ENCODE measurements at places on chromosomes 4 and X.

DNA sequence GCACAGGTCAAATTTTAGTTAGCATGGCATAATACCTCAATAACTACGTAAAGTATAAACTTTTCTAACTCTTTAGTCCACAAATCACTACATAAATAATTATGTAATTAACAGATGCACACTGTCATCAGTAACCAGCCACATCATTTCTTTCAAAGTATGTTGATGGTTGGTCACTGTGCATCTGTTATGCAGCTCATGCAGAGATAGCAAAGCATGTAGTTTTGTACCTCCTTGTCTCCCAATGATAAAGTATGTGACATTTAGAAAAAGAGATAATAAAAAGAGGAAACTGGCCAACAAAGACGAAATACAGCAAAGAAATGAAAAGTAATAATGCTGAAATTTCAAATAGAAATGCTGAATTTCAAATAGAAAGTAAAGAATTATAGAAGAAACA, 2.9 kb downstream of the LAMTOR3 start:
- ATAC-seq, result no peak

GRCh38 chr4:79651456-79651855, 243.4 kb upstream of the GK2 start:
- ATAC-seq, result peak; percentile 45

DNA sequence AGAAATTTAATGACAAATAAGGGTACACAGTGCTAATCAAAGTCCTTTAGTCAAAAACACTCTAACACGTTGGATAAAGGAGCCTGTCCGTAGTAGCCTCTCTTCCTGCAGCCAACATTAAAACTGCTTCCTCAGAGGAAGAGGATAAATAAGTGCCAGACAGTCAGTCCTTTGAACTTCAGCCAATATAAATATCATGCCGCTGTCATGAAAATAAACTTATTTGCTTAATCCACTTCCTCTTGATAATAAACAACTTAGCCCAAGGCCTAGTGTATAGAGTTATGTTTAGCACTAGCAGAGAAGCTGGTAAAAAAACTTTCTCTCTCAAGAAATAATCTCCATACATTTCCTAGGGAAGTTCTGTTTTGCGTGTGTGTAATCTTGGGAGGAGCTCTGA, 196.7 kb downstream of the HS3ST1 start:
- no peak for ATAC-seq

GRCh38 chr4:124414276-124415040, 298.1 kb downstream of the ANKRD50 start:
- peak; percentile 69 for ATAC-seq

DNA sequence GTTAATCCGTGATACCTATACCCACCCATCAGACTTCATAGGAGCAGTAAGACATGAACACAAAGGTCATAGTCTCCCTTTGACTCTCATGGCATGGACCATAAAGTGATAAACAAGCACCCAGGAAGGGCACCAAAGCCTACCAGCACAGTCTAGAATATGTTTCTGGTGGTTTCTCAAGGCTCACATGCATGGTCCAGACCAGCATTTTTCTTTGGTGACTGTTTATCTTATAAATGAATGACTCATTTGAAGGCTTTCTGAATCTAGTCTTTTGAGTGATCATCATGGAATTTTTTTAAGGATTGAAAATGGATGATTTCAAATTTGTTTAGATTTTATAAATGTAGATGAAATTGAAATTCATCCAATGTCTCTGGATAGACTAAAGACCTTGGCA, 32.0 kb upstream of the AMELX start:
- peak; percentile 85 for ATAC-seq

DNA sequence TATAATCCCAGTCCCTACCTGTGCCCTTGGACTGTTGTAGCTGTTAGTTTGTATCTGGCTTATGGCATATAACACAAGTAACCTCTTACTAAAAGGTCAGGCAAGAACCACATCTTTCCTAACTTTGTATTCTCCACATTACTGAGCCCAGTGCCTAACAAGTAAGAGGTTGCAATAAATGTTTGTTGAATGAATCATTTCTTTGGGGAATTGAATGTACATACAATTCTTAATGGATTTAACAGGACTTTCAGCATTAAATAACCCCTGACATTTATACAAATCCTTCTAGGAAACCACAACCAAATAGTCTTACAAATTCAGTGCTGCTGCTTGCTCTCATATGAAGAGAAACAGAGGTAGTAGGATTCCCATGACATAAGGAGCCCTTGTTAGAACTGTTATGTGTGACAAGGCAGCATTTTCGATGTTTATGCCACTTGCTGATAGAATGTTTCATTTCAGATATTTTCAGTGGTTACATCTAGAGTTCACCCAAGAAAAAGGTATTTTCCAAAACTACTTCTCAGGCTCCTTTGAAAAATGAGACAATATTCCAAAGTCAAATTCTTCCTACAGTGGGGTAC, 62.0 kb downstream of the MBNL3 start:
- no peak for ATAC-seq

DNA sequence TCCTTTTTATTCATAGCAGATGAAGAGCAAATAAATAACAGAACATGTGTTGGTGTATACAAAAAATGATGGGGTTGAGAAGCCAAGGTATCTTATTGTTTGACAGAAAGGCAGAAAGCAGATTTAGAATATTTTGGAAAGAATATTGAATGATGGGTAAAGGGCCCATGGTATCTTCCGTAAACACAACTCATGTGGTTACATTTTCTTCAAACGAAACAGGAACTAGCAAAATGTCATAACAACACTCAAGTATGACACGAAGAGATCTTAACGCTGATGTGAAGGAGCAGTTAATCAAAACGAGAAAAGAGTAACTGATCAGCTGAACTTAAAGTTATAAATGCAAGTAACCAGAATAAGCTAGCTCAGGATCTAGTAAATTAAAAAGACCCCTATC, 195.7 kb upstream of the GK2 start:
- no peak for ATAC-seq

All from SK-N-SH treated with all-trans-retinoic acid at 6 μM for 48 hours (cell line).